Large intestine (tissue), 12 donors: ENCODE measurements at places on chromosomes 6 and 20.

DNA sequence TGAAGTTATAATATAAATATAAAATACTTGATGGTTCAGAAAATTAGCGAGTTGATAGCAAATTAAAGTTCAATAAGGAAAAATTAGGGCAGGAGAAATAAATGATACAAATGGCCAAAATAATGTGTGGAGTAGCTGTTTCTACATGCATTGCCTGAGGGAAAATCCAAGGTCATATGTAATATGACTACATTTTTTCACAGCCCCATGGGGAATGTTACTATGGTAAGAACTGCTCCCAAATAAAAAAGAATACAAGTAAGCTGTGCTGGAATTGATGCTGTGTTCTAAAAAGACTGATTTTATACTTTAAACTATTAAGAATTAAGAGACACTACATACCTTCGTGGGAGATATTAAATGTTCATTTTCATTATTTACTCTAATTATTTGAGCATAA, 34.1 kb downstream of the MEI4 start:
- no peak for DNase-seq

GRCh38 chr6:29834564-29835436, 7.2 kb downstream of the HLA-G start:
- DNase-seq: no peak

- no peak for DNase-seq
Observed at GRCh38 chr20:58630063-58630462, 21.0 kb upstream of the STX16 start.

DNA sequence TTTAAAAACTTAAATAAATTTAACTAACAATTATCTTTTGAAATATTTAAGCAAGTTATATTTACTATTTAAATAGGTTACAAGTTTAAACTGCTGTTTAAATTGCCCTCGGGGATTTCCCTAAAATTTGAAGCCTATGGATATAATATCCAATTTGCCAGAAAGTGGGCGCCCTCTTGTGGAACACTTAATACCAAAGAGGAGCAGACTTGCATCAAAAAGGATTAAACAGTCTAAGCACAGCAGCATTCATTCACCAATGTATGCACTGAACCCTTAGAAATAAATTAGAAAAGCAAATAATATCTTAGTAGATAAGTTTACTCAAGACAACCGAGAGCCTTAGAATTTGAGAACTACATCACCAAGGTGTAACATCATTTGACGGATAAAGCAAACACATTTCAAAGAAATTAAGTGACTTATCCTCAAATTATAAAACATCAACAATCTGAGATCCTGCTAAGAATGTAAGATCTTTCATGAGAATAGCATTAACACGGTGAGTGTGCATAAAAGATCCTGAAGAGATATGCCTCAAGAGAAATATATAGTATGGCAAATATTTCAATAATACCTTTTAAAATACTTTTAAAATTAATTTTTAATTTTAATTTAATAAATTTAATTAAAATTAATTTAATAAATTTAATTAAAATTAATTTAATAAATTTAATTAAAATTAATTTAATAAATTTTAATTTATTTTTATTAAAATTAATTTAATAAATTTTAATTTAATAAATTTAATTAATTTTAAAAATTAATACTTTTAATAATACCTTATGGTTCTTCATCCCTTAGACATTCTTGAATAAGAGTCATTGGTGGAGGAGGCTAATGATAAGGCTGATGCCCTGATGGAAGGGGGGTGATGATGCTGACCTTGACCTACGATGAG, 11.5 kb upstream of the MEP1A start:
- DNase-seq: peak; percentile 49

- DNase-seq: no peak
Observed at GRCh38 chr6:36428911-36429310, 13.7 kb downstream of the PXT1 start.

- DNase-seq: peak; percentile 42
Observed at GRCh38 chr20:325889-326644, 715 bp downstream of the SOX12 start.

DNA sequence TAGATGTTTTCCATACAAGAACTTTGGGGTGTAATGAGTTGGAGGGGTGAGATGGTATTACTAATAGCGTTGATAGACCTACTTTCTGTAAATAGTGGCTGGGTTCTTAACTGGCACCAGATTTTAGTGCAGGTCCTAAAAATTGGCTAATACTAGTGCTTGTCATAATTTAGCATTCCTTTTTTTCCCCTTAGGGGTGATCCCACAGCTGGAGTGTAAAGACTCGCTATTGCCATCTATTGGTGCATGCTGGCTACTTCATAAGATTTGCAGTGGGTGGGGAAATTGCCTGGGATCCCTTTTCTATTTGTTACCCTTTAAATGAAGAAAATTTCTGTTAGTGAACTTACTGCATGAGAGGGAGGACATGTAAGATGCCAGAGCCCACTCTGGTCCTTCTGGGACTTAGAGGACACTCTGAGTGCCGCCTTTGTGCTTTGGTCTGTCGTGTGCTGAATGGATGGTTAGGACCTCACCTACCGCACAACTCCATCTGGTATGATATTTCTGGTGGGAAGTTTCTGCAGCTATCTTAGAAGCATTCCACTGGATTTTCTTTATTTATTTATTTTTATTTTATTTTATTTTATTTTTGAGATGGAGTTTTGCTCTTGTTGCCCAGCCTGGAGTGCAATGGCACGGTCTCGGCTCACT, 195.5 kb downstream of the JARID2 start:
- no peak for DNase-seq

DNA sequence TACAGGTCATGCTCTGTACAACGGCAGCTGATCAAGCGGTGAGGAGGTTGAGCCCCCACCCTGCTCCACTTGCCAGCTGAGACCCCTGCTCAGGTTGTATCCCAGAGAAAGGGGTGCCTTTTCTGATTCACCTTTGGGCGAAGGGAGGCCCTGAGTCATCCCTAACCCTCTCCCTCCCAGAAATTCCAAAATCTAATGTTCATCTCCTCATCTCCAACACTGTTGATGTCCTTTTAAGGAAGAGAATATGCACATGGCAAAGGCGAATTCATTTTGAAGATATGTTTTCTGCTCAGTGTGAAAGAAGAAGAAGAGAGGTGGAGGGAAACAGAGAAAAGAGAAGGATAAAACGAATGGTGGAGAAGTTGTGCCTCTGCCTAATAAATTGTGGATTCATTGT, 120.5 kb downstream of the SCML4 start:
- DNase-seq: no peak

DNA sequence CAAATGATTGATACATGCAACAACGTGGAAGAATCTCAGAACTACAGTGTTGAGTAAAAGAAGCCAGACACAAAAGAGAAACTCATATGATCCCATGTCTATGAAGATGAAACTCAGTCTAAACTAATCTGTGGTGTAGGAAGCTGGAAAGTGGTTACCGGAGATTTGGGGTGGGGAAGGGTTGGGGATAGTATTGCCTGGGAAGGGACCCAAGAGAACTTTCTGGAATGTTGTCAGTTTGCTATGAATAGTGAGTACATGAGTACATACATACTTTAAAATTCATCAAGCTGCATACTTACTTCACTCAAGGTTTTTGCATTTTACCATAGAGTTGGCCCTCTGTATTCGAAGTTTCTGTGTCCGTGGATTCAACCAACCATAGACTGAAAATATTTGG, 106.0 kb downstream of the SAMD5 start:
- DNase-seq: no peak

DNA sequence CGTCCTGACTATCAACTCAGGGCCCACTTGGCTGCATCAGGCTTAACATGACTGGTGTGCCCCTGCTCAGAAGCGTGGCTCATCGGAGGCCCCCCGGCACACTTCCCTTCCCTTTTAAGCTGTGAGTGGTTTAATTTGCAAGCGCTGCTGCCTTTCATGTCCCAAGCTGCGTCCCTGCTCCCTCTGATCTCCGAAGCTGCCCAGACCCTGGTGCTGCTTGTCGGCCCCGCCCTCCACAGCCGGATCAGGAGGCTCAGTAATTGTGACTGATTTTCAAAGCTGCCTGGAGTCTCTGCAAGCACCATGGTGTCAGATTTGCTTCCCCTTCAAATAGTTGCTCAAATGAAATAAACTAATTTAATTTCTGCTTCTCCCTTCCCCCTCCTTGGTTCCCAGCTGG, 71.1 kb downstream of the CDH22 start:
- DNase-seq: no peak

DNA sequence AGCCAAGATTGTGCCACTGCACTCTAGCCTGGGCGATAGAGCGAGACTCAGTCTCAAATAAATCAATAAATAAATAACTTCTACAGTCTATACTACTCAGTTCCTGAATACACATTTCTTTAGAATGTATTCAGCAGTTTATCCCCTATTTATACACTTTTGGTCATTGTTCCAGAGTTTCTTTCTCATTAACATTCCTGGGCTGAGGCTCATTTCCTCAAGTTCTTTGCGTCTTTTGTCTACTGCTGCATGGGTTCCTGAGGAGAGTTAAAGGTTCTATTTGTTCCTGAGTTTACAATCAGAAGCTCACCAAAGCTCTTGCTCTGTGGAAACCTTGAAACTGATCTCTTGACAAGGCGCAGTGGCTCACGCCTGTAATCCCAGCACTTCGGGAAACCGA, 37.7 kb upstream of the SASH1 start:
- no peak for DNase-seq

GRCh38 chr20:17786221-17786718, 86.5 kb downstream of the BANF2 start:
- DNase-seq: no peak

- DNase-seq: no peak
Observed at GRCh38 chr6:31971279-31971992, 502 bp downstream of the DXO start.

DNA sequence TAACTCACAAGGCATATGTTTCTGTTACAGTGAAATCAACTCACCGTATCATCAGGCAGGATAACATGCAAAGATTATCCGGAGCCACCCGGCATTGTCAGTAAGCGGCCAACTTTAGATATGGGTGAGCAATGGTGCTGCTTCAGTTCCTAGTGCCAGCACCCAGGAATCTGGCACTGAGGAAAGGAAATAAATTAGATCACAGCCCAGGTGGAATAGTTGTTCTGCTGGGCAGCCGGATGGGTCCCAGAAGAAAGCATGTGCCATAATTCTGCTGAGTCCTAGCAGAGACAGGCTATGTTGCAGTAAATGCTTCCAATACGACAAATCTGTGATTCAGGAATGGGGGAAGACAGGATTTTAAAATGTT, 183.6 kb upstream of the SPTLC3 start:
- DNase-seq: no peak

- peak; percentile 26 for DNase-seq
Observed at GRCh38 chr6:132365281-132365907, 35.9 kb downstream of the MOXD1 start.

DNA sequence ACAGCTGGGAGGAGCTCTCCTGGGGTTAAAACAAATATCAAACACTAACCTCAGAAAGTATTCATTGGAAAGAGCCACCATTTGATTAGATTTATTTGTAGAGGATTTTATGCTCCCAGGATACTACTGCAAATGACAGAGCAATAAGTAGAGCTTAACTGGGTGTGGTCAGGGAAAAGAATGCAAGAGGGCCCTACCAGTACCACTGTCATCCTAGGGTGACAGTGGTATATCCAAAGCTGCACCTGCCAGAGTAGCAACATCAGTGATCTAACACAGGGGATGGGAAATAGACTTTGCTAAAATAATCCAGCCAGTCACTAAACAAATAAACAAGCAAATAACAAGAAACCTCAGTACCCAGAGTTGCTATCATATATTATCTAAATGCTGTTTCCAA, 29.7 kb downstream of the ERGIC3 start:
- DNase-seq: no peak

GRCh38 chr6:139474145-139475108, 100.0 kb upstream of the CITED2 start:
- peak; percentile 63 for DNase-seq

GRCh38 chr20:17698384-17698783, 1.4 kb upstream of the BANF2 start:
- no peak for DNase-seq

DNA sequence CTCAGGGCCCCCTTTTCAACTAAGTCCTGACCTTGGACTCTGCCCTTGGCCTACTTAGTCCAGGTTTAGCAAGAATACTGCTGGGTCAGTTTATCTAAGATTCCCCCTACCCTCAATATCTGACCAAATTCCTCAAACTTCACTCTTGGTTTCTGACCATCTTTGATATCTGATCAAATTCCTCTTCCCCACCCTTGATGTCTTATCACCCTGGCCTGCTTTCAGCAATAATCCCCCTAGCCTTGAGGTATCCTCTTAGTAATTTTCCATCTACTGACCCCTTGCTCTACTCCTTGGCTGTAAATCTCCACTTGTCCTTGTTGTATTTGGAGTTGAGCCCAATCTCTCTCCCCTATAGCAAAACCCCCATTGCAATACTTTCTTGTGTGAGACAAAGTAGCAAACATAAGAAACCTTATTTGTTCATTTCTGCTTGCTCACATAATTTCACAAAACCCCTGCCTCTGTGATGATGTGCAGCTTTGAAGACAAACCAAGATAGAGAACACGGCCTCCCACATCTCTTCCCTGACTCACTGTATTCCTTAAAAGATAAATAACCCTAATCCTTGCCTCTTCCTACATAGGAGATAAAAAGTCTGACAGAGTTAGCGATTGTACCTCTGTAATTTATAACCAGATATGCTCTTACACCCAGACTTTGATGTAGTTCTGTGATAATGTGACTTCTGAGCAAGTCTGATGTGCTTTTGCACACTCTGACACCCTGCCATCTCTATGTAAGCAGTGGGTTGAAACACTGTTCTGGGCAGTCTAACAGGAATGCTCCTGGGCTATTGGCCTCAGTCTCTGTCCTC, 13.8 kb upstream of the IYD start:
- DNase-seq: no peak

- DNase-seq: no peak
Observed at GRCh38 chr6:165842281-165842936, 179.4 kb upstream of the PDE10A start.

GRCh38 chr20:24109008-24109407, 120.4 kb upstream of the GGTLC1 start:
- DNase-seq: no peak

- peak; percentile 61 for DNase-seq
Observed at GRCh38 chr20:53622247-53623133, 28.9 kb upstream of the ZNF217 start.

DNA sequence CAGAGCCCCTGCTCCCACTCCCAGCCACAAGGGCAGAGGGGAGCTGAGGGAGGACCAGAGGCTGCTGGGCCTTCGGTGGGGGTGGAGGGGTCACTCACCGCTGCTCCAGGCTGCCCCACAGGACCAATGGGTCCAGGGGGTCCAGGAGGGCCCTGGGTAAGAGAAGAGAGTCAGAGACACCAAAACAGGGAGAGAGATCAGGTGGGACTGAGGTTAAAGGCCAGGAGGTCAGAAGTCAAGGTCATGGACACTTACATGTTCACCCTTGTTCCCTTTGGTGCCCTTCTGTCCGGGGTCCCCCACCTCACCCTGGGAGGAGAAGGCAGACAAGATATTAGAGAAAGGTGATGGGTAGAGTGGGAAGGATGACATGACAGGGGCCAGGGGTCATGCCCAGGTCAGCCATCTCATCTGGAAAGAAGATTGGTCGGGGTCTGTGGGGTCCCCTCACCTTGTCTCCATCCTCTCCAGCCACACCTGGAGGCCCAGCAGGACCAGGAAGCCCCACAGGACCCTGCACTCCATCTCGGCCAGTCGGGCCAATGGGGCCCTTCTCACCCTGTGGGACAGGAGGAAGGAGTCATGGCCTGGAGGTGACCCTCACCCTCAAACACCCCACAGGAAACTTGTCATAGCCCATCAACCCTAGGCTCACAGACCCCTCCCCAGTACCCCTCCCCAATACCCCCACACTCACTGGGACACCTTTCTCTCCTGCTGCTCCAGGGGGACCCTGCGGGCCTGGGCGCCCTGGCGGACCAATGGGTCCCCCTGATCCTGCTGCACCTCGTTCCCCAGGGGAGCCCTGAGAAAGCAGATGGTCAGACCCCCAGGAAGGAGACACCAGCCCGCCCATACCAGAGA, 21.0 kb downstream of the COL11A2 start:
- DNase-seq: no peak

- no peak for DNase-seq
Observed at GRCh38 chr20:53494753-53495152, 98.9 kb downstream of the ZNF217 start.
